Activated CD4-positive, alpha-beta T cell treated with anti-CD3 and anti-CD28 coated beads, Interleukin-10, Interleukin-2, amounts not matched to agents 100 ng/mL and 50 ng/mL, durations not matched to agents 16 hours and 8 hours (primary cell): ENCODE measurements at places on chromosomes 5 and 9.
A peak's percentile ranks its signal among the peaks of the same experiment; 100 is the strongest.

- DNase-seq, result no peak
Measured at GRCh38 chr9:112939418-112939817, 48.7 kb upstream of the SLC46A2 start.

- no peak for DNase-seq
Measured at GRCh38 chr5:151953833-151954232, 29.2 kb upstream of the GLRA1 start.

DNA sequence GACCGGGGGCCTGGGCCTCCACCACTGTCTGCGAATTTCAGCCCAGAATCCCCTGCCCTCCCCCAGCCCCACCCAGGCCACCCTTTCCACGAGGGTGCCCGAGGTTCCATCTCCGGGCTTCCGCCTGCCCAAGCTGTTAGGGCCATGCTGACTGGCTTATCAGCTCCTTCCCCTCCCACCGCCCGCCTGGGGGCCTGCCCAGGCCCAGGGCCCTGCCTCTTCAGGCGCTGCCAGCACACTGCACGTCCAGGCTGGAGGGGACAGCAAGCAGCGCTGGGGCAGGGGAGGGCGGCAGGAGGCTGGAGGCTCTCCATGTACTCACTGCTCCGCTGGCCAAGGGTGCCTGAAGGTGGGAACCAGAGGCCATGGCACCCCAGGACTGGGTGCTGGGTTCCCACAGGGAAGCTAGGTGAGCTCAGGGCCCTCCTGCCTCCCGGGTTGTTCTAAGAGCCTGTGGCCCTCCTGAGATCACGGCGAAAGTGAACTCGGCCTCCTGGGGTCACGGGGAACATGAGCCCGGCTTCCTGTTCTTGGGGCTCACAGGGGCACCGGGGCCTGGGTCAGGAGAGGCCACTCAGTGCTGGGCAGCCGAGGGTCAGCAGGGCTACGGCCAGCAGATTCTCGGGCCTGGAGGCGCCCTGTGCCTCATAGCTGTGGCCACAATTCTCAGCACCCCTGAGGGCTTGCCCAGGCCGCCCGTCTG, 57.7 kb upstream of the EGFL7 start:
- no peak for DNase-seq

DNA sequence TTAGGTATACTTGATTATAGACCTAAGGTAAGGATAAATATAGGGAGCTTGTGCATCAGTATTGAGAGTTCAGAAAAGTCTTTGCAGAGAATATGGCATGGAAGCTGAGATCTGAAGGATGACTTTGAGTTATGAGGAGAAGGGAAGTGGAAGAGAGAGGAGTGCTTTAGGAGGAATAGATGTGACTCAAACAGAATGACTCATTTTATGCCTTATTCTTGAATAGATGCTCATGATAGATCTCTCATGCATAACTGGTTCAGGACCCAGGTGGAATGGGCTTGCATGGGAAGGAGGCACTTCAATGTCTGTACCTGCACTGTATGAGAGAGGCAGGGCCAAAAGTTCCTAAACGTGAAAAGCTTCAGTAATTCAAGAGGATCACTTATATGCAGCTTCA, 103.3 kb downstream of the CWC27 start:
- no peak for DNase-seq

DNA sequence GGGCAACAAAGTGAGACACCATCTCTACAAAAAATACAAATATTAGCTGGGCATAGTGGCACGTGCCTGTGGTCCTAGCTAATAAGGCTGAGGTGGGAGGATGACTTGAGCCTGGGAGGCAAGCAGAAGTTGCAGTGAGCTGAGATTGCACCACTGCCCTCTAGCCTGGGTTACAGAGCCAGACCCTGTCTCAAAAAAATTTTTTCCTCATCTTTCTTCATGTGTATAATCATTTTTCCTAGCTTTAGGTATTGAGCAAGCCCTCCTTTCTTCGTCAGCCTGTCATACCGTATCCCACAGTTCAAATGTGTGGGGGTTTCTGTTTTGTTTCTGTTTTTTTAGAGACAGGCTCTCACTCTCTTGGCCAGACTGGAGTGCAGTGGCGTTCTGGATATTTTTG, 41.3 kb downstream of the EHMT1 start:
- DNase-seq, result no peak

DNA sequence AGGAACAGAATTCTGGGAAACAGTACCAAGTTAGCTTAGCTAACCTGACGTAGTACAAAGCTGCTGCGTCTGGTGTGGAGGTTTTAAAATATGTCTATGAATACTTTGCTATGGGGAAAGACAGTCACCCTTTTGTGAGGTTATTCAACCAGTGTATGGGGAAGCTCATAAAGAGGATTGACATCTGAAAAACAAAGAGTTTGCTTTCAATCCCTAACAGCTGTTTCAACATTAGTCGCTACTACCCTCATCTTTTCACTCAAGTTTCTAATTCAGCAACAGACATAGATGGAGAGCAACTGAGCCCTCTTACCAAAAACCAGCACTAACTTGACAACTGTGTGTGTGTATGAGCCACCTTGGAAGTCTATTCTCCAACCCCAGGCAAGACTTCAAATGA, 7.8 kb upstream of the MSANTD3 start:
- no peak for DNase-seq

GRCh38 chr9:108588246-108588645, 267.5 kb downstream of the ACTL7B start:
- no peak for DNase-seq

DNA sequence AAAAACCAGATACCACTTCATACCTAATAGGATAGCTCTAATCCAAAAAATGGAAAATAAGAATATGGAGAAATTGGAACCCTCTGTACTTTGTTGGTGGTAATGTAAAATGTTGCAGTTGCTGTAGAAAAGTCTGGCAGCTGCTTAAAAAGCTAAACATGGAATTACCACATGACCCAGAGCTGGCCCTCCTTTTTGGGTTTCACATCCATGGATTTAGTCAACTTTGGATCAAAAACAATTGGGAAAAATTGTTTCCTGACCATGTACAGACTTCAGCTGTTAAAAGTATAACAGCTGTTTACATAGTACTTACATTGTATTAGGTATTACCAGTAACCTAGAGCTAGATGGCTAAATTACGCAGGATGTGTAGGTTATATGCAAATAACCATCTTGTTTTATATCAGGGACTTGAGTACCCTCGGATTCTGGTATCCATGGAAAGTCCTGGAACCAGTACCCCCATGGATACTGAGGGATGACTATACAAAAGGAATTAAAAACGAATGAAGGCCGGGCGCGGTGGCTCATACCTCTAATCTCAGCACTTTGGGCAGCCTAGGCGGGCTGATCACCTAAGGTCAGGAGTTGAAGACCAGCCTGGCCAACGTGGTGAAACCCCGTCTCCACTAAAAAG, 15.8 kb downstream of the DNAJA1 start:
- DNase-seq, result no peak

GRCh38 chr9:77475641-77476473, 172.3 kb downstream of the GNA14 start:
- peak; percentile 93 for DNase-seq

GRCh38 chr5:52491071-52491787, 296.5 kb upstream of the ITGA1 start:
- DNase-seq, result no peak

DNA sequence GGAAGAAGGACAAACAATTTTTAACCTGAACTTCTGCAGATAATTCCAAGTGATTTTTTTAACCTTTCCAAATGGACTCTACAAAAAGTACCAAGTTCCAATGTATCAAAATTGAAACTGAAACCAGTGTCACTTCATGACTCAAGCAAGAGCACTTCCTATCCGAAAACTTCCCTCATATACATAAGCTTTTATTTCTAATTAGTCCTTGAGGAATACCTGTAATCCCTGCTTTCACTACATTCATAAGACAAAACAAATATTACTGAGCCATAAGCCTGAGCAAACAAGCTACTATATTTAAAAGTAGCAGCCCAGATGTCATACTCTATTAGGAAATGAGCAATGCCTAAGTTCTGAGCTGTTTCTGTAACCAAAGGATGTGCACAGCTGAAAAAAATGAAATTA, 224.4 kb downstream of the EBF1 start:
- DNase-seq, result peak; percentile 66
